ENCODE measurements at places on chromosomes 12 and 14.

GRCh38 chr12:2344885-2345284 lies 292.1 kb downstream of the CACNA1C start:
- no peak for DNase-seq

- DNase-seq = no peak
Observed at GRCh38 chr12:988646-989045, 2.4 kb upstream of the ERC1 start.

GRCh38 chr14:54782751-54783659 lies 119.6 kb downstream of the GCH1 start:
- no peak for DNase-seq

DNA sequence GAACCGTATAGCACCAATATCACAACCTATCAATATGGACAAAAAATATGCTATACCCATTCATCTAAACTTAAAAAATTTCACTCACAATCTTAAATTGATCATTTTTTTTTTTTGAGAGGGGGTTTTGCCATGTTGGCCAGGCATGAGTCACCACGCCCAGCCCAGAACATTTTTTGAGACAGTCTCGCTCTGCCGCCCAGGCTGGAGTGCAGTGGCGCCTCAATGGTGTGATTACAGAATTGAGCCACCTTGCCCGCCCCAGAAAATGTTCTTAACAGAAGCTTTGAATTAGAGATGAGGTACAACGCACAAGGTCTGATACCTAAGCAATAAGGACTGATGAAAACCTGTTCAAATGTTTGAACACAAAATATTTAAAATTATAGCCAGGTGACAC lies 15.8 kb upstream of the ATP5F1B start:
- no peak for DNase-seq

DNA sequence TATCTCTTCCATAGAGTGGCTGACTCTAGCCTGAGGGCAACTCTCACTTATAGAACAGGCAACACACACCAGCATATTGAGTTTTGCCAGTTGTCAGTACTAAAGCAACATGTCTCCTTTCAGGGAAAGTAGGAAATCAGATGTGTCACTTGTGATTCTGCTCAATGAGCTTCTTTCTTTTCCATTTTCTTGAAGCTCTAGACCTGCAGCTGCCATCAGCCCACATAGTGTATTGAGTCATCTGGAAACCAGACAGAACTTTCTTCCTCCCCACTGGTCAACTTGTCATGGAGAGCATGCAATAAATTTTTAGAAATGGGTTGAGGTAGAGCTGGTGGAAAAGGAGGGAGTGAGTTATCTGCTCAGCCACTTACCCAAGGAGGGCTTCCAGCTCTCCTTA lies 209.0 kb upstream of the PLEKHG7 start:
- DNase-seq = no peak

GRCh38 chr12:92912052-92912451 lies 17.0 kb downstream of the EEA1 start:
- no peak for DNase-seq

- DNase-seq = no peak
Observed at GRCh38 chr12:91356405-91356804, 173.8 kb upstream of the DCN start.

DNA sequence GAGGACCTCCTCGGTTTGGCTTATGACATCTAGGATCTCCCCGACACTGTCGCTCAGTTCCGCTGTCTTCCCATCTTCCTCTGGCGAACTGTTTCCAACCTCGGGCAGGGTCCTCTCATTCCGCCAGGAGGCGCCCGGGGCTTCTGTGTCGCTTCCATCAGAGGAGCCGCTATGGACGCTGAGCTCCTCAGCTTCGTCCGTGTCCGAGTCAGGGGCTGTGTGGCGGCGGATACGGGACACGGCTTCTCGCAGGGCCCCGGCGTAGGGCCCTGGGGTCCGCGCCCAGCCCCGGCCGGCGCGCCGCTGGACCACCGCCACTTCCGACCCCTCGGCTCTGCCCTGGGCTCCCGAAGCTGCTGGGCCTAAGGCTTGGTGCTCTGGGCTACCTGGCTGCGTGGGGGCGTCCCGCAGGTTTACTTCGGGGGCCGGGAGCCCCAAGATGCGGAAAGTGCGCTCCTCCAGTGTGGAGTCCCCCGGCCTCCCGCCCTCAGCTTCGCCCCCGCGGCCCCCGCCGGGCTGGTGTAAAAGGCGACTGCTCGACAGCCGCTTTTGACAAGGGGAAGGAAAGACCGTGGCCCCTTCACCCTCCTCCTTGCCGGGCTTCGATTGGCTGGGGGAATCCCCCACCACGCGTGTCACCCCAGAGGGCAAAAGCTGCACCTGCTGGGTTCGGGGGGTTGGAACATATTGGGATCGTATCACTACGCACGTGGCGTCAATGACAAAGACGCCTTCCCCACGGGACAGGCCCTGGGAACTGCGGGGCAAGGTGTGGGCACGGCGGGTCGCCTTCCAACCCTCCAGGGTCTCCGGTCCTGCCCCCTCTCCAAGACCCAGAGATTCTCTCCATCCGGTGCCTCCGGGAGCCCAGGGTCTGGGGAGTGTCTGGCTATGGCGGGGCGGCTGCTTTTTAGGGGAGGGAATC lies 2.1 kb downstream of the DDN start:
- DNase-seq = peak; percentile 85

DNA sequence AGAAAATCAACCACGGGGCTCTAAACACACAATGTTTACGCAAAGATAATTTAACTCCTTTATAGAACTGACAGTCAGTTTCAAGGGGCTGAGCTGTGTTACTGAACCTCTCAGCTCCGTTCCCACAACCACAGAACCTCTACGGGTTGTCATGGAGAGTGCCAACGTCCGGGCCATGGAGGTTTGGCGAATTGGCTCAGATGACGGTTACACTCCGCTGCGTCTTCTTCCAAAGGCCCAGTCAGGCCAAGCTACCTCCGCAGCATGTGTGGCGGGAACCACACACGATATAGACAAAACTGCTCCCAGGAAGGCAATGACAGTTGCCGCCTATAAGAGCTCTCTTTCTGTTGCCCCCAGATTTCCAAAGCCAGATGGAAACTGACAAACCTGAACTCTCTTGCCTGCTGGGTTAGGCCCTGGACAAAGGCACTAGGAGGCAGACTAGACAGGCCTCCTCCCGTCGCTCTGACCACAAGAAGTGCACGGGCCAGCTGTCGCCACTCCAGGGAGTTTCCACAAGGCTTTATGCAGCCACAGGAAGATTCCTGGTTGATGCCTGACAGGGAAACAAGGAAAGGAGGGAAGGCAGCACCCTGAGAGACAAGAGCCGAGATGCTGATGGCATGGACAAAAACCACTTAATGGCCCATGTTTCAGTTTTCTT lies 30.3 kb downstream of the CCDC88C start:
- no peak for DNase-seq

DNA sequence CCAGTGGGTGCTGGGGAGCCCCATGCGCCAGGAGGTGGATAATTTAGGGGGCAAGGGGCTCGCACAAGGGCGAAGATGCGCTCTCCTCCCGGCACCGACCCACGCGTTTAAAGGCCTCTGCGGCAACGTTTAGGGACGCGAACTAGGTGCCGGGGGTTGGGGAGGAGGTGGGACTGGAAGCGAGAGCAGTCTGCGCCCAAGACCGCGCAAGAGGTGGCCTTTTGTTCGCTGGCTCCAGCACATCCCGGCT lies 1.3 kb downstream of the SLC38A1 start:
- peak; percentile 57 for DNase-seq

- DNase-seq = no peak
Observed at GRCh38 chr12:34206061-34206785, 183.9 kb downstream of the ALG10 start.

- peak; percentile 16 for DNase-seq
Observed at GRCh38 chr12:45379261-45379660, 163.4 kb downstream of the ANO6 start.

- DNase-seq = no peak
Observed at GRCh38 chr14:47210099-47210498, 465.3 kb downstream of the MDGA2 start.

DNA sequence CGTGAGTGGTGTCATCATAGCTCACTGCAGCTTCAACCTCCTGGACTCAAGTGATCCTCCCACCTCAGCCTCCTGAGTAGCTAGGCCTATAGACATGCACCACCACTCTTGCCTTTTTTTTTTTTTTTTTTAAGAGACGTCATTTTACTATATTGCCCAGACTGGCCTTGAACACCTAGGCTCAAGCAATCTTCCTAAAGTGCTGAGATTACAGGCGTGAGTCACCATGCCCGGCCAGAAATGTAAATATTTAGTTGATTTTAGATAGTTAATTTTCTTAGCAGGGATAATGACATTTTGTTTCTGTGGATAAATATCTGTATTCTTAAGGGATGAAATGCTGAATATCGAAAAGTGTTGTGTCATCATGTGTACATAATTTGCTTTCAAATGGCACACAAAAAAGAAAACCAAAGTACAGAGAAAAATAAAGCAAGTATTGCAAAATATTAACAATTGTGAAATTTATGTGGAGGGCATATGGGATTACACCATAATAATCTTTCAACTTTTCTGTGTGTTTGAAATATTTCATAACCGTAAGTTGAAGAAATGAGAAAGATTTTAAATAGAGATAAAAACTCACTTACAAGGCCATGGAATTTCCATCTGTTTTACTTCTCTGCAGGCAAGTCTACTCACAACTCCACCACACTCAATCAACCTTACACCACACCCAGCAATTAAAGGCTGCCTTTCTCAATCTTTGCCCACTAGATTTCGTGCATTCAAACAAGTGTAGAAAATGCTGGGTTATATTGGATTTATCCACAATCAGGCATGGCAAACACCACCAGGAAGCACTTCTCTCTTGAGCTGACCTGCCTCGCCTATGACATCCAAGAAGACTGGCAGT lies 93.7 kb downstream of the SPTSSA start:
- no peak for DNase-seq

- DNase-seq = no peak
Observed at GRCh38 chr14:46368275-46368674, 283.3 kb downstream of the RPL10L start.

- DNase-seq = no peak
Observed at GRCh38 chr12:91836264-91836663, 309.4 kb downstream of the BTG1 start.

DNA sequence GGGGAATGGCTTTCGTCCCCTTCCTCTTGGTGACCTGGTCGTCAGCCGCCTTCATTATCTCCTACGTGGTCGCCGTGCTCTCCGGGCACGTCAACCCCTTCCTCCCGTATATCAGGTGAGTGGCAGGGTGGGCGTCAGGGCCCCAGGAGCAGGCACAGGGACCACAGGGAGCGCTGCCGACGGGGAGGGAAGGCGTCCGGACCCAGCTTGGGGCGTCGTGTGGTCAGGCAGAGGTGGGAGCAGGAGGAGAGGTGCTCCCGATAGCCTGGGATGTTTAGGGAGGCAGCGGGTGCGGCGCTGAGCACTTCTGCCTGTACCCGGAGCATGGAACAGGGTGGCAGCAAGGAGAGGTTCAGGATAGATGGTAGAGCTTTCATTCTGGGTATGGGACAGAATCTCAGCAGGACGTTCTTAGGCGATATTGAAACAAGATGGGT lies 444 bp downstream of the DRAM1 start:
- DNase-seq = no peak

DNA sequence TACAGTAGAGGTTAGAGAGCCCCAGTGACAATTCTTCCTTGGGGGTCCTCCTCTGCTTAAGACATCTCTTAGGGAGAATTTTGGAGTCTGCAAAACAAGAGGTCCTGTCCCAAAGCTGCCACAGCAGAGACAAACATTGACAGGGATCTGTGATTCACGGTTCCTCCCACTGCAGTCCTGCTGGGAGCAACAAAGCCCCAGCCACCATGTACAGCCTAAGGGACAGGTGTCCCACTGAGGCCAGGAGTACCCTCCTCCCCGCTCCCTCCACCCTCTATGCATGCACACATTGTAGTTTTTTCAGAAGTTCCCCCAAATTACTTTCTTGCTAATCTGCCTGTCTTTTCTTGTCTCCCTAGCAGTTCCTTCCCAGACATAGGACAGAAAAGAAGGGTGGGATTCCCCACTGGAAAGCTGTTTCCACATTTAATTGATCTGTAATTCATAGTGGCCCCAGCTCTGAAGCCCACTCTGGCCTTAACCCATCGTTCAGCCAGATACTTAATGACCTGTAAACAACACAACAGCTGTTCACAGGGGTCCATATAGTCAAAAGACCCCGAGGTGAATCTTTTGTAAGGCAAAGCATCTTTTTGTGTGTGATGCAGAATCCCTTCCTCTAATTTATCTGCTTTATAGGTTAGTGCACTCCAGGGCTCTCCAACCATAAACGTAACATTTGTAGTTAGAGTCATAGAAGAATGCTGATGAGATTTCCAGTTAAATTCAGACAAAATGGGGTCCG lies 13.9 kb upstream of the PRICKLE1 start:
- DNase-seq = no peak

DNA sequence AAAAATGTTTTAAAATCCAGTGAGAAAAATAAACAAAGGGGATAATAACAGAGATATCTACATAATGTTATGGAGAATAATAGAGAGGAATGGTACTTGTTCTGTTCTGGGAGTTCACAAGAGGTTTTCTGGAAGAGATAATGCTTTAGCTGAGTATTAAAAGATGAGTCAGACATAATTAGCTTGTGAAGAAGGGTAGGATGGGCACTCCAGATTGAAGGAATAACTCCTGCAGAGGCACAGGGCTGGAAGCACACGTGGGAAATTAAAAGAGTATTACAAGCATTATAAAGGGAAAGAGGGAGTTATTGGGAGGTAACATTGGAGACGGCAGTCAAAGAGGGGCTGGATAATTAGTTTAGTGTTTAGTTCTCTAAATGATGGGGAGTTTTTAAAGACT lies 124.9 kb upstream of the BTG1 start:
- no peak for DNase-seq

GRCh38 chr14:75188520-75189268 lies 12.3 kb upstream of the TMED10 start:
- no peak for DNase-seq

GRCh38 chr12:23666866-23667265 lies 282.6 kb downstream of the SOX5 start:
- DNase-seq = no peak

GRCh38 chr12:15650399-15651128 lies 138.6 kb downstream of the EPS8 start:
- no peak for DNase-seq

DNA sequence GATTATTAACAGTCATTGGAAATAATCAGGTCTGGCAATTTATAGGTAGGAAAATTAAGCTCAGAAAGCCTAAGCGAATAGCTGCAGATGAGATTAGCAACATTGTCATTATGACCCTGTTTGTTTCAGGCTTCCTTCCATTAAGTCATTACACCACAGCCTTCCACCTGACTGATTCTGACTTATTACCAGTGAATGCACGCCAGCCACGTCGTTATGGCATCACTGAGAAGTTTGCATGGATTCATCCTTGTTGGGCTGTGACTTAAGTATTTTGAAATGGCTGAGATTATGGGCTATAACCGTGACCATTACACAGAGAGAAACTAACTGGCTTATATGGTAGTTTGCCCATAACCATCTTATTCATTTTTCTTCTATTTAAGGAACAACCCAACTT lies 18.6 kb downstream of the RASSF8 start:
- DNase-seq = no peak

GRCh38 chr12:53174881-53175491 lies 5.5 kb upstream of the ZNF740 start:
- DNase-seq = peak; percentile 23

Measured in erythroblast (primary cell).